ENCODE measurements at places on chromosomes 7 and 10. TPM values are rescaled to one million over a fixed set of nuclear protein-coding genes. Genes with fewer than 3 reads are reported as not detected.

DNA sequence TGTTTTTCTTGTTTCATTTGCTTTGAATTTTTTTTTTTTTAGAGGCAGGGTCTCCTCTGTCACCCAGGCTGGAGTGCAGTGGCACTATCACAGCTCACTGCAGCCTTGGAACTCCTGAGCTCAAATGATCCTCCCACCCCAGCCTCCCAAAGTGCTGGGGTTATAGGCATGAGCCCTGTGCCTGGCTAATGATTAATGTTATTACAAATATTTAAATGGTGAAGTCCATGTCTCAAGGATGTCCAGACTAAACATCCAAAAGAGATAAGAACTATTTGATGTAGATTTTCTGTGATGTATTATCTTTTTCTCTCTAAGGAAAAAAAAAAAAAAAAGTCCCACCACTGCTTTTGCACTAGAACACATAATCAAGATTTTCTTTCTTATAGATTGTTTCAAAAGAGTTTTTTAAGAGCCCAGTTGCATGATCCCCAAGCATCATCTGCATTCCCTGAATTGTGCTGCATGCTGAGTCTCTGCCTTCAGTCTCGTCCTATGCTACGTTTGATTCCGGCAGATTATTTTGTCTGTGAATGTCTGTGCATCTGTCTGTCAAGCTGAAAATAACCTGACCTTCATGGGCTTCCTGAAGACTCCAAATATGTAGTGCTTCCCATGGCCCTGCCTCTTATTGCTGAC is 33.4 kb downstream of the MACROH2A2 start:
- peaks cover 6% of the 10 kb centered on the region for H3K4me1 ChIP-seq
- H3K36me3 ChIP-seq = peaks cover 23% of the 10 kb centered on the region
- H3K4me3 ChIP-seq = no peak overlapping the region

DNA sequence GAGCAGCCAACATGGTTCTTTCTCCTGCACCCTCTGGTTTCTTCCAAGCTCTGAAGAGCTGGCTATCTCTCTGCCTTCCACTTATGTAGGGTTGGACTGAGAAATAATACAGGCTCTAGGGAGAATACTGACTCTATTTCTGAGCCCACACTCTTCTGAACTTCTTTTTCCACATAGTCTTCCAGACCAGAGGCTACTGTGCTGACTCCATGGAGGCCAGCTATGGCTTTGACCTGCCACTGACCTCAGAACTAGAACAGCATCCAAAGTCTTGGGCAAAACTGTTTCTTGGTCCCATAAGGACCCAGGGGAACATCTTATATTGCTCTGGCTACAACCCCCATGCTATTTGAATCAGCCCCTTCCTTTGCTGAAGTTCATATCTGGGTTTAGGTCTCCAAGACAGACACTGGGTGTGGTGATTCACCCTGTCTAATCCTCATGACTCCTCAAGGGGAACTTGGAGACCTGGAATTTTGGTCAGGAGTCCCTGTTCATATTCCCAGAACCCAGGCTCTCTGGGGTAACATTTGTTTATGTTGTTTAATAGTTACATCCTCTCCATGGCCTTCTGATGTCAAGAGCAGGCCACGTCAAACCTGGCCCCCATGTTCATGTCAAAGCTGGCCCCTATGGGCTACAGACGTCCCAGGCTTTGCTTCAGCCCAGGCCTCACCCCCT is 12.1 kb upstream of the PLAU start:
- peak overlapping the region; percentile 68 for H3K27ac ChIP-seq
- no peak for DNase-seq
- no peak overlapping the region for H3K4me3 ChIP-seq
- H3K27me3 ChIP-seq = no peaks in the 10 kb centered on the region
- no peaks in the 10 kb centered on the region for H3K36me3 ChIP-seq
- peaks cover 2% of the 10 kb centered on the region for H3K4me1 ChIP-seq

DNA sequence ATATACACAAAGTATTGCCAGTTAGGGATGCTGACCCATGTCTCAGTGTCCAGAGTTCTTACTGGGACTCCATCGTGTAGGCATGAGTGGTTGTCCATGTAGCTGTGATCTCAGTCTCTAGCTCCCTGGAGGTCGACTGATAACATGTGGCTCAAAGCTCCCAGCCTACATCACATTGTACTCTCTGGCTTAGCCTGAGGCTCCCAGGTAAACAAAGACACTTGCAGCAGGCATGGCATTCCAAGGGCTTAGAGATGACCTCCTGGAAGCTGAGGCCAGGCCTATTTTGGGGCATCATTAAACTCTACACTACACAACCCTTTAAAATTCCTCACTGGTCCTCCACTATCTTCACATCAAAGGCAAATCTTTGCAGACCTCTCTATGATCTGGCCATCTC is 100.8 kb upstream of the DOCK1 start:
- H3K27ac ChIP-seq = no peak overlapping the region
- no peak for DNase-seq
- H3K4me3 ChIP-seq = no peak overlapping the region
- no peaks in the 10 kb centered on the region for H3K4me1 ChIP-seq
- H3K27me3 ChIP-seq = no peaks in the 10 kb centered on the region

The CNTNAP2 gene
- 10.1 TPM for polyA plus RNA-seq

GRCh38 chr10:78277314-78278057 is 243.8 kb downstream of the RPS24 start:
- H3K36me3 ChIP-seq = no peaks in the 10 kb centered on the region
- no peaks in the 10 kb centered on the region for H3K4me1 ChIP-seq
- H3K4me3 ChIP-seq = no peak overlapping the region
- H3K27me3 ChIP-seq = no peaks in the 10 kb centered on the region

DNA sequence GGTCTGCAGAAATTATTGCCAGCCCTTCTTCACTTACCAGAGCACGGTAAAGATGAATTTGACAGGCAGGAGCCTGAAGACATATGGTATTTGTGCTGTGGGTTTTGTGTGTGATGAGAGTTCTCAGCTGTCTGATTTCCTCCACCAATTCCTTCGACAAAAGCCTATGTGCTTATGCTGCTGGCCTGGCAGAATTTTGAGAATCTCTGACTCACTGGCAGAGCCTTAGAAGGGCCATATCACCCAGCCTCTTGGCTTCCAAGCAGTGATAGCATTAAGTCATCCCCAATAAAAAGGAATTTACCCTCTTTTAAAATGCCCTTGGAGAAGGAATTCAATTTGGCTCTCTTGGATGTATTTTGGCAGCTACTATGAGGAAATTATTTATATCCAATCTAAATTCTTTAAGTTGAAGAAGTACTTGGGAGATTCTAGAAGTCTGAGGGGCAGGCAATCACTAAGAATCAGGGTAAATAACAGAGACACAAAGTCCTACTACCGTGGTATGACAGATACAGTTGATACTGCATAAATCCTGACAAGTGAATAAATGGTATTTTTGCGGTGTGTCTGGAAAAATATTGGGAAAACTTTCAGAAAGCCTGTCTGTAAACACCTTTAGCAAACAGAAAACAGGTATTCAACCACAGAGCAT is 68.6 kb upstream of the EFCAB10 start:
- H3K4me3 ChIP-seq = no peak overlapping the region
- H3K27ac ChIP-seq = no peak overlapping the region
- H3K4me1 ChIP-seq = no peaks in the 10 kb centered on the region
- H3K36me3 ChIP-seq = no peaks in the 10 kb centered on the region

GRCh38 chr10:79409038-79409725 is 36.2 kb downstream of the ZCCHC24 start:
- H3K36me3 ChIP-seq = no peaks in the 10 kb centered on the region
- H3K4me1 ChIP-seq = peaks cover 2% of the 10 kb centered on the region
- no peak overlapping the region for H3K4me3 ChIP-seq
- H3K27ac ChIP-seq = no peak overlapping the region

GRCh38 chr7:48305661-48306060 is 134.4 kb downstream of the ABCA13 start:
- H3K36me3 ChIP-seq = no peaks in the 10 kb centered on the region
- H3K27ac ChIP-seq = no peak overlapping the region
- no peak for DNase-seq
- no peak overlapping the region for H3K4me3 ChIP-seq

DNA sequence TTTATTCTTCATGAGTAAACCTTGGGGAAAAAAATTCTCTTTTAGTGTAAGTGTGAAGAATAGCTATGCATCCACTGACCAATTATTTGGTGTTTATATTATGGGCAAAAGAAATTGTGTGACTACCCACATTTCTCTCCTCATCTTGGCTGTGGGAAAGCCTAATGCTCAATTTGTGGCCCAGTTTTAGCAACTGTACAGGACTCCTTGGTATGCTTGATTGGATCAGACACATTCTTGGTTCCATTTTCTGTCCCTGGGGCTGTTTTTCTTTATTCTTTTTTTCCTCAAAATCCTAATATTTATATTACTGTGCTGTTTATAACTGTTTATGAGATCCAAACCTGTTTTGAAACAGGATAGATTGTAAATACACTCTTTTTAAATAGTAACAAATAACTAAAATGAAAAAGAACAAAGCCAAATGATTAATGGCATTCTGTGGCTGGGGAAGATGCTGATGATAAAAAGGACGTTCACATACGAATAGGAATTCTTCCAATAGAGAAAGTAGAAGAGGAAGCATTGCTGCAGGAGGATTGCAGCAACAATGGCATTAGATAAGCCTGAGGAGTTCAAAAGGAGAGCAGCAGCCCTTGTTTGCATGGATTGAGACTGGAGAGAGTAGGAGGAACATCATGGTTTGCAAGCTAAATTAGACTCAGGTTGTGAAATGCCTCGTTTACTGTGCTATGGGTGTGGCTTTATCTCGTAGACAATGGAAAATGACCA is 580.5 kb downstream of the INHBA start:
- H3K36me3 ChIP-seq = no peaks in the 10 kb centered on the region
- no peaks in the 10 kb centered on the region for H3K4me1 ChIP-seq
- H3K27ac ChIP-seq = no peak overlapping the region
- H3K4me3 ChIP-seq = no peak overlapping the region

Data from small intestine (tissue), 16 donors.